ENCODE measurements at places on chromosomes 1 and 21. TPM values are rescaled to one million over a fixed set of nuclear protein-coding genes. Genes with fewer than 3 reads are reported as not detected.

DNA sequence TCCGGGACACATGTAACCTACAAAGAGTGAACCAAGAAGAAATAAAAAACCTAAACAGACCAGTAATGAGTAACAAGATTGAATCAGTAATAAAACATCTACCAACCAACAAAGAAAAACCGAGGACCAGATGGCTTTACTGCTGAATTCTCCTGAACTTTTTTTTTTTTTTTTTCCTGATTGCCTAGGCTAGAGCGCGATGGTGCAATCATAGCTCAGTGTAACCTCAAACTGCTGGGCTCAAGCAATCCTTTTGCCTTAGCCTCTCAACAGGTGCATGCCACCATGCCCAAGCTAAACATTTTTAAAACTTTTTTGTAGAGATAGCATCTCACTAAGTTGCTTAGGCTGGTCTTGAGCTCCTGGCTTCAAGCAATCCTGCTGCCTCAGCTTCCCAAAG, 11.2 kb upstream of the FGGY start:
- DNase-seq, result no peak

DNA sequence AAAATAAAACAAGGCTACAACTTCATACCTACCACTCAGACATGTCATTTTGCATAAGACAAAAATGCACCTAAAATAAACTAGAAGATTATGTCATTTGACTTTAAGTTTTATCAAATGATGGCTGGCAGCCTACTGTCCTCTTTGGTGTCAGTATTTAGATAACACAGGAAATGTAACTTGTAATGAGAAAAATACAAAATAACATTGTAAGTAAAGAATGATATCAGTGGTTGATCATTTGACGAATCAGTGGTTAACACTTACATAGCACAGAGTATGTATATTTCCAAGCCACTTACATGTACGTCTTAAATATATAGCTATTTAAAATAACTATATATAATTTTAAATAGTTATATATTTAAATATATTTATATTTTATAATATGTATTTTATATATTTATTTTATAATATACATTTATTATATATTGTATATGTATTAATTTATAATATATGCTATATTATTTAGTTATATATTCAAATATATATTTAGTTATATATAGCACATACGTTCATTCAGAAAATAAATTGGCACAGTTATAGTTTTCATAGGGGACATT, 44.1 kb downstream of the ZNF678 start:
- no peak for DNase-seq

Gene USF1
- total RNA-seq, result 50.4 TPM

- DNase-seq, result no peak
These were observed 30.3 kb downstream of the PARK7 start for GRCh38 chr1:7991504-7992440.

Gene TSSK3
- not detected for total RNA-seq

DNA sequence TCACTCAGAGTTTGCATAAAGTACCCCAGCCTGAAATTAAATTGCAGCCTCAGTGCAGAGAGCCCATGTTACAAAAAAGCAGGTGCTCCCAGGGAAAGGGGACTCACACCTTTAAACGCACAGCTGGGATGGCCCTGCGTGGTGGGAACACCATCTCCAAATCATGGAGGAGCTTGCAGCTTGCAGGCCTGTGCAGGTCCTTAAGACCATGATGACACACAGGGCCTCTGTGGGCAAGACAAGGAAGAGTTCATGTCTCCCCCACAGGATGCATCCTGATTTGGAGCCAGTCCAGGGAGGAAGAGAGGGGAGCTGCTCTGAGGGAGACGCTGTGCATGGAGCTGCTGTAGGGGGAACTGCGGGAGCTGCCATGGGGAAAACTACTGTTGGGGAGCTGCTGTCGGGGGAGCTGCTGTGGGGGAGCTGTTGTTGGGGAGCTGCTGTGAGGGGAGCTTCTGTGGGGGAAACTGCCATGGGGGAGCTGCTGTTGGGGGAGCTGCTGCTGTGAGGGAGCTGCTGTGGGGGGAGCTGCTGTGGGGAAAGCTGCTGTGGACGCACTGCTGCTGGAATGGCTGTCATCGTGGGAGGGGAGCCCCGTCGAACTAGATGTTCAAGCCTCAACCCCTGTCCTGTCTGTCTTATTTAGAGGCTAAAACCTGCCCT, 113.9 kb downstream of the MATN1 start:
- no peak for DNase-seq

GRCh38 chr1:78155121-78155520, 109.4 kb downstream of the GIPC2 start:
- DNase-seq, result no peak

DNA sequence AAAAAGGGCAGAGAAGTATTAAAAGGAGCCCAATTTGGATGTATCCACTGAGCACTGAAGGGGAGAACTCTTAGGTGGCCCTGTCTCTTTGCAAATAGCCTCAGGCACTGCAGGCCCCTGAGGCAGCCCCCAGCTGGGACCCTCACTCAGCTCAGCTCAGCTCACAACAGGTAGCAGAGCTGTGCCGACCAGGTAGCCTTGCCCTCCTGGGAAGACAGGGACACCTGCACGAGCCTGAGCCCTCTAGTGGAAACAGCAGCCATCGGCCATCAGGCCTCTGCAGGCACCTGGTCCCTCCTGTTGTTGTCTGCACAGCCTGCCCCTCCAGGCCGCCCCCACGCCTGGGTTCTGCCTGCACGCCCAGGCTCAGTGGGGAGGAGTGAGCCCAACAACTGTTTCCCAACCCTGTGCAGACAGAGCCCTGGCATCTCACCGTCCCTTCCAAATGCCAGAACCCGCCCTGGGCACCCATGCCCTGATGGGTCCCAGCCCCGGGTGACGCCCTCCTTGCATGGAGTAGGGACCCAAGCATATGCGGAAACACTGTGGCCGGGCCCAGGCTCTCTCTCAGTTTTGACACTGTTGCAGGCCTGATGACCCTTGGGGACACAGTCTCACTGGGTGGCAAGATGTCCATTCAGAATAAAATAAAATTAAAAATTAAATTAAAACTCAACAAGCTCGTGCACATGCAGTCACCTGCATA, 60.0 kb upstream of the AJAP1 start:
- no peak for DNase-seq

GRCh38 chr21:34836933-34837505, 168.2 kb downstream of the CLIC6 start:
- no peak for DNase-seq

Gene FAM229A
- 0.82 TPM for total RNA-seq

Gene CLCN6
- 16.3 TPM for total RNA-seq

DNA sequence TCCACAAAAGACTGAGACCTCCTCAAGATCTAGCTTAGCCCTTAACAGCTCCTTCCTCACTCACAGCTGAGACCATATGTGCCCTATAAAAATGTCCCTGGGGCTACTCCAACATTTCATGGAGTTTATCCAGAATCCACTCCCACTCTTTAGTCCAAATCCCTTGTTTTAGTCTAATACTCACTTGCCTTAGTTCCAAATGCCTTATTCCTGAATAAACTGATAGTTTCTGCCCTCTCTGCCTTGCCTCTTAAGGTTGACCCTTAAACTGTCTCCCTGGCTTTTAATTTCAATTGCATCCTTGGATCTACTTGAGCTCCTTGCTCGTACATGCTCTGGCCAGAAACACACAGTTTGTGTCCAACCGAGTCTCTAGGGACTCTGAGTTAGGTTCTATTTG, 47.3 kb upstream of the LYPLAL1 start:
- peak; percentile 47 for DNase-seq

GRCh38 chr1:166903232-166903631, 27.2 kb upstream of the TADA1 start:
- no peak for DNase-seq

DNA sequence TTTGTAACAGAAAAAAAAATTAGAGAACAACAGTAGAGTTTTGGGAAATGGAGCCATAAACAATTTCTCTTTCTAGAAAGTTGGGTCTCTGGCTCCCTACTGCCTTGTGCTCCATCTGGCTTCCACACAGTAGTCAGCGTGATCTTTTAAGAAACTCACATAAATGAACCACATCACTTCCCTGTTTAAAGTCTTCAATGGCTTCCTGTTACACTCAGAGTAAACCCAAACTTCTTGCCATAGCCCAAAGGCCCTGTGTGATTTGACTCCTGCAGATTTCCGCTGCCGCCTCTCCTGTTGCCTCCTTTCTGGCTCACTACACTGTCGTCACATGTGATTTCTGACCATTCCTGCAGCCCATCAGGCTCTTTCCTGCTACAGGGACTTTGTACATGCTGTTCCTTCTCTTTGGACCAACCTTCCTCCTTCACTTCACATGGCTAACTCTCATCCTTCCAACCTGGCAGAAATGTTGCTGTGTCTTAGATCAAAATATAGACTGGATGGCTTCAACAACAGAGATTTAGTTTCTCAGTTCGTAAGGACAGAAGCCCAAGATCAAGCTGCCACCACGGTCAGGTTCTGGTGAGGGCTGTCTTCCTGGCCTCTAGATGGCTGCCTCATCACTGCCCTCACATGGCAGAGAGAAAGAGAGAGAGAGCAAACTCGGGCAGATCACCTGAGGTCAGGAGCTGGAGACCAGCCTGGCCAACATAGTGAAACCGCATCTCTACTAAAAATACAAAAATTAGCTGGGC, 34.0 kb downstream of the OPRD1 start:
- DNase-seq, result no peak

Gene BSND
- total RNA-seq, result not detected

- peak; percentile 29 for DNase-seq
These were observed 775 bp downstream of the TMEM125 start for GRCh38 chr1:43270421-43271095.

Gene CSF3R
- total RNA-seq, result 13.3 TPM

- DNase-seq, result peak; percentile 25
These were observed 65.2 kb downstream of the FCRL5 start for GRCh38 chr1:157487096-157487495.

GRCh38 chr1:77040826-77041225, 173.5 kb downstream of the ST6GALNAC5 start:
- no peak for DNase-seq

DNA sequence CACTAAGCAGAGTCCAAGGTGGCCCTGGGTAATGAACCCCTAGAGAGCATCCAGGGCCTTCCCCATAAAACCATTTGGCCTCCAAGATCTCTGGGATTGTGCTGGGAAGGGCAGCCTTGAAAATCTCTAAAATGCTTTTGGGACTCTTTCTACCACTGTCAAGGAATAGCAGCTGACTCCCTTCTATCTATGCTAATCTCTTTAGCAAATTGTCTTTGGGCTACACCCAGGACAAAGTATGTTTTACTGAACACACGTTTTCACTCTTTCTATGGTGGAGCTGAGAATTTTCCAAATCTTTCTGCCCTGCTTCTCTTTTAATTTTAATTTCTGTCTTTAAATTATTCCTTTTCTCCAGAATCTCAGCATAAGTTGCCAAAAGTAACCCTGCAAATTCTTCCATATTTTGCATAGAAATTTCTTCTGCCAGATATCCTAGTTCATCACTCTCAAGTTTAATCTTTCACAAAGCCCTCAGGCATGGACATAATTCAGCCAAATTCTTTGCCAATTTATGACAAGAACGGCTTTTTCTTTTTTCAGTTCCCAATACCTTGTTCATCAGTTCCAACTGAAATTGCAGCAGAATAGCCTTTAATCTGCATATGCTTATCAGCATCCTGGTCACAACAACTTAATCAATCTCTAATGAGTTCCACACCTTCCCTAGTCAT, 687.0 kb upstream of the ADGRL4 start:
- peak; percentile 68 for DNase-seq

GRCh38 chr1:208646431-208646830, 402.2 kb upstream of the PLXNA2 start:
- no peak for DNase-seq

Gene DISC1
- total RNA-seq, result 24.3 TPM

Gene LRRC39
- 132 TPM for total RNA-seq

DNA sequence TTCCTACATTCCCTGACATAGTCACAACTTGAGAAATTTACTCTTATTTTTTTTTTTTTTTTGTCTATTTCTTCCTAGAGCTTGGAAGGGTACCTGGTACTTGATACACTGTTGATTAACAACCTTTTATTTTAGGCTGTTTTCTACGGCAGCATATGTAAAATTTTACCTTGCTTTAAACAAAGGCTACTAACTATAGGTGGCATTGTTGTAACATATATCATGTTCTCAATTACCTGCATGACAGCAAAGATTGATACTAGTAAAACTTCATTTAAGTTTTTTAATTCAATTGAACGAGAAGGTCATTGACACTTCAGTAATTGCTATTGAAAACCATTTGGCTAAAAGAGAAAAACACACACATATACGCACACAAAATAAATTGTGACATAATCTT, 238.3 kb upstream of the ESRRG start:
- DNase-seq, result peak; percentile 12

Gene NGF
- 2.3 TPM for total RNA-seq

GRCh38 chr1:210144736-210145135, 87.9 kb upstream of the SERTAD4 start:
- DNase-seq, result no peak

- DNase-seq, result peak; percentile 74
These were observed 49.0 kb downstream of the BRINP2 start for GRCh38 chr1:177219554-177220458.

Gene ROR1
- total RNA-seq, result 13.6 TPM

GRCh38 chr1:7785108-7785507, 1.0 kb downstream of the PER3 start:
- DNase-seq, result no peak

GRCh38 chr1:91099746-91100621, 78.1 kb upstream of the ZNF644 start:
- DNase-seq, result no peak

Gene RHBG
- 0.31 TPM for total RNA-seq

DNA sequence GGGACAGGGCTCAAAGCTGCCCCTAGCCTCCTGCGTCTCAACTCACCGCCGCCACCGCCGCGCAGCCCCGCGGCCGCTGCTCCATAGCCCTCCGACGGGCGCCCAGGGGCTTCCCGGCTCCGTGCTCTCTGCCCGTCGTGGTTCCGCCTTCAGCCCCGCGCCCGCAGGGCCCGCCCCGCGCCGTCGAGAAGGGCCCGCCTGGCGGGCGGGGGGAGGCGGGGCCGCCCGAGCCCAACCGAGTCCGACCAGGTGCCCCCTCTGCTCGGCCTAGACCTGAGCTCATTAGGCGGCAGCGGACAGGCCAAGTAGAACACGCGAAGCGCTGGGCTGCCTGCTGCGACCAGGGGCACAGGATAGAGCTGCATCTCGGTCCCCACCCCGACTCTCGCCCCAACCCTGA, at the start of gene TNFRSF25:
TSS of gene TNFRSF25 (minus strand) at position 151 of the 400 bp plus-strand sequence. CDS start at position 85, 66 bp downstream.
- no peak for DNase-seq

DNA sequence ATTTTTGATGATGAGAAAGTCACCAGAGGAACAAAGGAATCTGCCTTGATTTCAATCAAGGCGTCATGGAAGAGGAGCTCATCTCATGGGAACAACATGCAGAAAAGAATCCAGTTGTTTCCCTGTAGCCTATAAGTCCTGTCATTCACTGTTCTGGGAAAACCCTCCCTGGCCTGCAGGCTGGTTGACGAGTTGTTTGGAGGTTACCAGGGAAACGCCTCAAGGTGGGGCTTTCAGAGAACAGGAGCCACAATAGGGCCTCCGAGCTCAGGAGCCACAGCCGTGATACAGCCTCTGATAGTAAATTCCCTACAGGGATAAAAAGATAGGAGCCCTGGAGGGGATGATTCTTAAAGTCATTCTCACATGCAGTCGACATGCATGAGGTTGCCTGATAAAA, 135.2 kb downstream of the PSMG1 start:
- peak; percentile 77 for DNase-seq

GRCh38 chr1:156104065-156104810, 10.3 kb upstream of the LMNA start:
- peak; percentile 96 for DNase-seq

GRCh38 chr1:203328714-203329122, 22.2 kb downstream of the FMOD start:
- peak; percentile 29 for DNase-seq
